ENCODE measurements at places on chromosomes 7 and 10. TPM values are rescaled to one million over a fixed set of nuclear protein-coding genes. Genes with fewer than 3 reads are reported as not detected.

Gene SH2B2
- total RNA-seq: 2.9 TPM

Gene SYT15
- total RNA-seq: 1.3 TPM

Gene KCP
- 0.17 TPM for total RNA-seq

Gene CFTR
- not detected for total RNA-seq

Gene MALRD1
- total RNA-seq: not detected

Gene DMBT1
- not detected for total RNA-seq

Gene ACSM6
- total RNA-seq: not detected

Gene SLC26A3
- total RNA-seq: not detected

Gene AIFM2
- 8.5 TPM for total RNA-seq

Gene HOXA1
- 0.09 TPM for total RNA-seq

Gene TDRD1
- total RNA-seq: 0.16 TPM

Gene LRRC17
- not detected for total RNA-seq

Gene HACD1
- 1.1 TPM for total RNA-seq

Gene IQUB
- total RNA-seq: 0.05 TPM

Gene KCNMA1
- total RNA-seq: not detected

Gene LIPK
- total RNA-seq: not detected

Measured in activated CD4-positive, alpha-beta T cell treated with anti-CD3 and anti-CD28 coated beads, Interleukin-2, amount 10 ng/mL, durations not matched to agents 24 days and 14 days (primary cell).